ENCODE measurements at places on chromosomes 13 and 19. TPM values are rescaled to one million over a fixed set of nuclear protein-coding genes. Genes with fewer than 3 reads are reported as not detected.
A peak's percentile ranks its signal among the peaks of the same experiment; 100 is the strongest.

DNA sequence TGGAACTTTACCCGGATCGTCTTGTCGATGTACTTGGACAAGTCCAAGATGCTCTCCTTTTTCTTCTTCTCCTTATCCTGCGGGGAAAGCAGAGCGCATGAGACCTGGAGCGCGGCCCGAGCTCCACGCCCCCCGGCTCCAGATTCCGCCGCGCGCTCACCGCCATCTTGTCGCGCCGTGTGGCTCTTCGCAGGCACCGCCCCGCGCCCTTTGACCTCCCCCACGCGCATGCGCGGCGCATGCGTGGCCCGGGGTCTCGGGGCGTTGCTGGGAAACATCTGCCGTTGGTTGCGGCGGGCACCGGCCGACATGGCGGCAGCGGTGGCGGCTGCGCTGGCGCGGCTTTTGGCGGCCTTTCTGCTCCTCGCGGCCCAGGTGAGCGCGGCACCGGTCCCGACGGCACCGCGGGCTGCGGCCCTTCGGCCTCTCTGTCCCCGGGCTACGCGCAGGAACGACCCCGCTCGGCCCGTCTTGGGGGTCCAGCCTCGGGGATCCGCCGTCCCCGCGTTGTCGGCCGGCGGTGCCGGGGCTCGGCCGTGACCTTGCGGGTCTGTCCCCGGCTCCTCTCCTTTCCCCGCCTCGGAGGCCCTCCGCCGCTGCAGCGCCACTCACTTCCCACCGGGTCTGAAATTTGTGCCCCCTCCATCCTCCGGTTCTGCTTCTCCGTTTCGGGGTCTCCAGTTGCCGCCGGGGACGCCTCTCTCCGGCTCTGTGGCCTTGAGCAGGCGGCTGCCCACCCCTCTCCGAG is at the start of the genes LSM7 and SPPL2B:
TSS of gene LSM7 (minus strand) at position 186 of the 748 bp plus-strand sequence. CDS start at position 166, 20 bp downstream.
TSS of gene SPPL2B (plus strand) at position 284 of the 748 bp plus-strand sequence. CDS start at position 310, 26 bp downstream.
- peak; percentile 85 for DNase-seq
- H3K27ac ChIP-seq: no peak within 1 kb of the TSS
- H3K36me3 ChIP-seq: peaks cover 29% of the 10 kb centered on the region
- peaks cover 5% of the 10 kb centered on the region for H3K4me1 ChIP-seq

DNA sequence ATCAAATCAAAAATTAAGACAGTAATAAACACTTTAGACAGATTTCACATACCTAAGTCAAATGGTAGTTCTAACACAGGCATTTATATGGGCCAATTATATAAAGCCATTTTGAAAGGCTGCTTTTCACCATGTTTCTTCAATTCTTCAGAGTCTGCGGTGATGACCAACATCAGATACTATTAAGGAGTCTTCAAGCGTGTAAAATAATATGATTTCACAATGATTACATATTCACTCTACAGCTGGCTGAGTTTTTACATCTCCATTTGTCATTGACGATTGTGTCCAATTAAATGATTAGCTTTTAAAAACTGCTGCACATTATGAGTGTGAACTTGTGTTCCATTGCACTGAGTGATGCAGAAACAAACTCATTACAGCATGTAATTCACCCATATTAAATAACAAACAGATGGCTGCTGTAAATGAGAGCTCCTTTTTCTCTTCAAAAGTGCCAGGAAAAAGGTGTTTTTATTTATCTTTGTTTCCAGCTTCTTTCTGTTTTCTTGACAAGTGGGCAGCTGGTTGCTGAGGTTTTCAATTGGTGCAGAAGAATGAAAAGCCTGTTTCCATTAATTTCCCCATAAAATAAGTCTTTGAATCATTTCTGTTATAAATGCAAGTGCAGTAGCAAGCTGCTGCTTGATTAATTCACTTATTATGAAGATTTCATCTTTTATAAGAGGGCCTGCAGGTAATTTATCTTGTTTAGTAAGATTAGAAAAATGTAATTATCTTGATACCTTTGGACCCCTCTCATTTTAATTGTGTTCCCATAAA is 676.1 kb upstream of the KLHL1 start:
- H3K4me3 ChIP-seq: no peak overlapping the region
- H3K27me3 ChIP-seq: no peaks in the 10 kb centered on the region
- no peaks in the 10 kb centered on the region for H3K4me1 ChIP-seq
- no peak for DNase-seq

DNA sequence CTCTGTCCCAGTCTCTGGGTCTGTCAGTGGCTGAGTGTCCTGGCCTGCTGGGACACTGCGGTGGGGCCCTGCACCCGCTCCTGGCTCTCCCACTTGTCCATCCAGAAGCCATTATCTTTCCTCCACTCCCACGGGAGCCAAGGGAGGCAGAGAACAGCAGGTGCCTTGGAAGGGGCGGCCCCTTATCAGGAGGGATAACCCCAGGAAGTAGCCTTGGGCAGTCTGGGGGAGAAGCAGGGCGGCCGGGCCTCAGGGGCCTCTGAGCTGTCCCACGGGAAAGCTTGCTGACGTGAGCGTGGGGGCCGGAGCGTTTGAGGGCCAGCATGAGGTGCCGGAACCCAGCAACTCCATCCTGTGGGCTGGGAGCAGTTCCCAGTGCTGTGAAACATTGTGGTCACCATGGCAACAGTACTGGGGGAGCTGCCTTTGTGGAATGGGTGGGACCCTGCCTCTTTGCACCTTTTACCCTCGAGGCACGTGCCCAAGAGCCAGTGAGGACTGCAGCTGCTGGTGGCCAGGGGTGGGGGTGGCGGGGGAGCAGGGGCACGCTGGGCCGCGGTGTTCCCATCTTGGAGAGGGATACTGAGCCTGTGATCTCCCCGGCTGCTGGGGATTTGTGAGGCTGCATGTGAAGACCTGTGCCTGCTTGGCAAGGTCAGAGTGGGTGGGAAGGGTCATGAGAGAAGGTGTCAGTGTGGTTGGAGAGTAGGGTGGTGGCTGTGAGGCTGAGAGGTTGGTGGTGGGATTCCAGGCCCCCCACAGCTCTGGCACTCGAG is 20.9 kb downstream of the KLHL26 start:
- H3K27ac ChIP-seq: no peak overlapping the region
- peak; percentile 52 for DNase-seq
- H3K4me3 ChIP-seq: no peak overlapping the region

- H3K4me3 ChIP-seq: peak overlapping the region; percentile 29
- H3K36me3 ChIP-seq: peaks cover 27% of the 10 kb centered on the region
- H3K4me1 ChIP-seq: no peaks in the 10 kb centered on the region
- peaks cover 9% of the 10 kb centered on the region for H3K27me3 ChIP-seq
Observed at GRCh38 chr19:27746691-27747380, 1466.1 kb downstream of the UQCRFS1 start.

The TYROBP gene
- not detected for total RNA-seq

The BEST2 gene
- 2.0 TPM for total RNA-seq

Measured in H9 (cell line).